Stimulated activated CD8-positive, alpha-beta memory T cell treated with anti-CD3 and anti-CD28 coated beads, Interleukin-2, amount 100 ng/mL, for 1 hour (primary cell): ENCODE measurements at places on chromosomes 11 and 22.
A peak's percentile ranks its signal among the peaks of the same experiment; 100 is the strongest.

GRCh38 chr11:20193307-20193706 is 33.0 kb upstream of the DBX1 start:
- no peak for DNase-seq

- no peak for DNase-seq
Measured at GRCh38 chr11:134683860-134684259, 271.8 kb upstream of the B3GAT1 start.

DNA sequence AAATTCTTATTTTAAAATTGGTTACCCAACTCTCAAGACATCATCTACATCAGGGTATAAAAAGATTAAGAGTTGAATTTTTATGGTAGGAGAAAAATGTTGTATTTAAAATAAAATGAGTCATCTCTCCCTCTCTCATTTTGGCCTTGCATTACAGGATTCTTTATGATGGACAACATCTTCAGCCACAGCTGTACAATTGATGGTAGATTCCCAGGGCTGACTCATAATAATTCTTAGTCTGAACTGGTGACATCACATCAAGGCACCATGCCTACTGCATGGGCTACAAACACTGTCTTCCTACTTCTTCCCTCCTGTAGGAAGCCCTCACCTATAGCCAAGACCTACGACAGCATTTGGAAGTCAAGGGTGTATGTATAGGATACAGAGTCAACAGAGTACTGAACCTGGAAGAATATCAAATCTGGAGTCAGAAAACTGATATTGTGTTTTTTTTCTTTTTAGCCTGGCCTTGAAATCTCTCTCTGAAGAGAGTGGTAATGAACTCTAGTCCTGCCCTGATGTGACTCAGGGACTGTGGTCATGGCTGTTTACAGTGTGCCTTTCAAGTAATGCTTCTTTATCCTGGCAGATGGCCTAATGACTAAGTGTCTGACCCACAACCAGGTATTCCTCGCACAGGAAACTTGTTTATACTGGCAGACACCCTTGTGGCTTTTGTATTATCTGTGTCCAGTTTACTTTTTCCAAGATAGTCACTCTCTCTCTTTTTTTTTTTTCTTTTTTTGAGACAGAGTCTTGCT is 32.5 kb downstream of the MRGPRX2 start:
- DNase-seq, result no peak

- no peak for DNase-seq
Measured at GRCh38 chr11:85863855-85864254, 8.7 kb downstream of the CCDC83 start.

DNA sequence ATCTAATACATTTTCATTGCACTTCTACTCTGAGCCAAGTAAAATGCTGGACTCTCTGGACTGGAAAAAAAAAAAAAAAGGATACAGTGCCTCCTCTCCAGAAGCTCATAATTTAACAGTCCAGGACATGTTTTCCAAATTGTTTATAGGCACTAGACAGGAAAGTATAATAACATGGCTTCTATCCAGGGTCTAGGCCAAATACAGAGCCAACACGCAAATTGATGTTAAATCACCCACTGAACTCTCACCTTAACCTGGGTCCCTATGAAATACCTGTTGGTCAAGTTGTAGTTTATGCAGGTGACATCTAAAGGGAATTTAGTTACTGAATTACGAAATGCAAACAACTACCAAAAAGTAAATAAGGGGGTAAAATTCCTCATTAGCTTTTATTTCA is 428.7 kb upstream of the LUZP2 start:
- DNase-seq, result no peak

- no peak for DNase-seq
Measured at GRCh38 chr22:45441138-45441537, 27.6 kb downstream of the RIBC2 start.

GRCh38 chr11:33040862-33041453 is 1.6 kb downstream of the TCP11L1 start:
- no peak for DNase-seq

DNA sequence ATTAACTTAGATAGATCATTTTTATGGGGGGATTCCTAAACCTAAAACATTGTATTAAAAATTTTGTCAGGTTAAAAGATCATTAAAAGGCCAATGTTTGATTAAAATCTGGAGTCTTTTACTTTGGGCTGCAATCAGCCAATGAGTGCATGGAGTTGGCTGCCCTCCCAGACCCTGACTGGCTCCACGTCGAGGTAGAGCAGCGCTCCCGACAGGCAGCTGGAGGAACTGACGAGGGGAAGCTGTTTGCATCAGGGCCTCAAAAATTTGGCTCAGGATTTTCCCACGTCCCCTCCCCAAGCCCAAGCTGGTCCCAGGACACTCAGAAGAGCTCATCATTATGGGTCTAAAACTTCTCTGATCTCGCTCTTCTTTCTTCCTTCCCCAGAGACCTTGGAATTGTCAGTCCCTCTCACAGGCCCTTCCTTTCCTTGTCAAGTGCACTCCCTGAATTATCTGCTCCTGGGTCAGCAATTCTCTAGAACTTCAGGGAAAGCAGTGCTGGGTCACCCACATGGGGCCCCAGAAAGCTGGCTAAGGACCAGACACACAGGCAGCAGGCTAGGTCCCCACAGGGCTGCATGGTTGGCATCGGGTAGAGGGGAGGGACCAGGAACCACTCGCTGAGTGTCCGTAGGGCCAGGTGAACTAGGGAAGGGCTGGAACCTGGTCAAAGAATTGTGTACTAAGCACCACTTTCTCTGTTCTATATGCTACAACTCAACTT is 119.6 kb upstream of the IGLL5 start:
- no peak for DNase-seq

DNA sequence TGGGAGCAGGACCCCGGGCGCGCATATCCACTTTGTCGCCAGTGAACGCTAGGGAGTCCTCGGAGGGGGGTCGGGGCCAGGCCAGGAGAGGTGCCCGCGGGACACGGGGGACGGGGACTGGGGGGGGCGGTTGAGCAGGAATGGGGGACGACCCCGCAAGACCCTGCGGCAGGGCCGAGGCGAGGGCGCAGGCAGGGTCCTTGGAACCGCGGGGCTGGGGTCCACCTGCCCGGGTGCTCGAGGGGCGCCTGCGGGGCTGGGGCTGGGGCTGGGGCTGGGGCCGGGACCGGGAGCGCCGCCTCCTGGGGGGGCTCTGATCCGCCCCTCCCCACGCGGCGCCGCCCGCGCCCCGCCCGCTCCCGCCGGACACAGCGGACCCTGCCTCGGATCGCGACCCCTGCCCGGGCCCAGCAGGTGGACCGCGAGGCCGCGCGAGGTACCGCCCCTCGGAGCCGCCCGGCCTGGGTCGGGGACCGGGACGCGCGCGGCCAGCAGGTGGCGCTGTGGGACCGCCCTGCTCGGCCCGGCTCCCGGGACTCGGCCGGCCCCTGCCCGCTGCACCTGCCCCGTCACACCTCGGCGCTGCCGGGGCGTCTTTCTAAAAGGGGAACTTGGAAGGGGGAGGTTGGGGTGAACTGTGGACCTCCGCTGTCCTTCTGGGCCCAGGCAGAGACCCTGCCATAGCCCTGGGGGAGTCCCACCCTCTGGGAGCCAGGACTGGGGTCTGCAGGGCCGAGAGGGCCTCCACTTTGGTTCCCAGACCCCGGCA is 11.0 kb downstream of the CRELD2 start:
- peak; percentile 66 for DNase-seq
